Thyroid gland (tissue), 4 donors: ENCODE measurements at places on chromosomes 7 and 10. TPM values are rescaled to one million over a fixed set of nuclear protein-coding genes. Genes with fewer than 3 reads are reported as not detected.

MDFIC gene
- 89.5 TPM for total RNA-seq

LEP gene
- total RNA-seq: not detected

OR2A42 gene
- total RNA-seq: 0.49 TPM

DNA sequence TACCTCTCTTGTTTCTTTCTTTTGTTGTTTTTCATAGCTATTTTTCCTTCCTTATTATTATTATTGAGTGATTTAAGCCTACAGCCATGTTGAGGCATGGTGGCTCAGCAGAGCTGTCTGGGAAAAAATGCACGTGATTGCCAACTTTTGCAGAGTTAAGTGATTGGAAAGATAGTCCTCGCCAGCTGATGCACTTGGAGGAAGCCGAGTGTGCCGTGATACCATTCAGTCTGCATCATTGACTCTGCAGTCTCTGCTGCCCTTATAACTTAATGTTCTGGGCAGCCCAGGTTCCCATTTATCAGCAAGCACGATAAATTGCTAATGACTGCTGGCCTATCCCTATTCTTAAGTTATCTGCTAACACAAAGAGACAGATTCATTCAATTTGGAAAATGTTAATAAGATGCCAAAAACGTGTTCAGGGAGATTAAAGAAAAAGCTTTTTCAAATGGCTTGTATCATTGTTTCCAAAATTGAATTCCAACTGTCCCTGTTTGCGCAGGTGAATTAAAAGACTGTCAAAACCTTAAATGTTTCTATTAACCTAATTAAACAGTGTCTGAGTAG, 232.9 kb upstream of the NPY start:
- no peak overlapping the region for H3K27ac ChIP-seq
- no peak overlapping the region for H3K4me3 ChIP-seq
- no peak for DNase-seq
- H3K4me1 ChIP-seq: no peaks in the 10 kb centered on the region
- no peaks in the 10 kb centered on the region for H3K36me3 ChIP-seq
- no peaks in the 10 kb centered on the region for H3K27me3 ChIP-seq

- H3K4me1 ChIP-seq: no peaks in the 10 kb centered on the region
- no peak overlapping the region for H3K27ac ChIP-seq
- no peak overlapping the region for H3K4me3 ChIP-seq
- no peaks in the 10 kb centered on the region for H3K36me3 ChIP-seq
- no peak for DNase-seq
Measured at GRCh38 chr10:94493463-94493862, 52.1 kb upstream of the HELLS start.

DNA sequence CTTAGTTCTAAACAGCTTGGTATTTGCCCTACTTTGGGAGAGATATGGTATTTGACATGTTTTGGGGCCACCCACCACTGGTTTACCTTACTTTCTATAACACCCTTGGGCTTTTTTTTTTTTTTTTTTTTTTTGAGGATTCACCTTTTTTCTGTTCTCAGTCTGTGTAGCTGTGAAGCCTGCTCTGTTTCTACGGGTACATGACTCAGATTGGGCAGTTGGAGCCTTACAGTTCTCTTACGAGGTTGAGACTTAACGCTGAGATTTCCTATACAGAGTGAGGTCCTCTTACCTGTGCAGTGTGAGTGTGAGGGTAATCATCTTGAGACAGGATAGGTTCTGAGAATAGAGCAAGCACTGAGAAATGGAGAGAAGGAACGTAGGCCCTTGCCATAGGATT, 77.5 kb downstream of the CDK13 start:
- no peak overlapping the region for H3K4me3 ChIP-seq
- H3K36me3 ChIP-seq: no peaks in the 10 kb centered on the region
- no peak for DNase-seq
- no peak overlapping the region for H3K27ac ChIP-seq

DNA sequence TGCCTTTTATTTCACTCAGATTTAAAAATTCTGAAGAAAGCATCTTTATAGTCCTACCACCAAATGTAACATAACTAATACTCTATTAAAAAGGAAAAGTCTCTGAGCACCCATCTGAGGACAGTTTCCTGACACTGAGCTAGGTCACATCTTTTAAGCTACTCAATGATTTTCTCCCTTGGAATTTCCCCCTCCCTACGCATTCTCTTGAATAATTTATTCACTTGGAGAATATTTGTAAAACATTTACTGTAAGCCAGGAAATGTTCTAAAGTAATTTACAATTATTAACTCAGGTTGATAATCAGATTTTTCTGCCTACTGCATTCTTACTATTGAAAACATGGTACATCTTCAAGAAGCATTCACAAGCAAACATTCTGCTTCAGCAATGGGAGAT, 297.2 kb upstream of the VSTM2A start:
- no peak overlapping the region for H3K4me3 ChIP-seq
- H3K27me3 ChIP-seq: no peaks in the 10 kb centered on the region
- H3K4me1 ChIP-seq: no peaks in the 10 kb centered on the region
- H3K36me3 ChIP-seq: no peaks in the 10 kb centered on the region

- H3K4me1 ChIP-seq: peaks cover 31% of the 10 kb centered on the region
- H3K4me3 ChIP-seq: no peak overlapping the region
- DNase-seq: peak; percentile 93
- no peak overlapping the region for H3K27ac ChIP-seq
- H3K27me3 ChIP-seq: no peaks in the 10 kb centered on the region
Measured at GRCh38 chr10:71840177-71840957, 10.7 kb downstream of the PSAP start.

GRCh38 chr7:130595986-130596385, 72.6 kb downstream of the COPG2 start:
- no peaks in the 10 kb centered on the region for H3K27me3 ChIP-seq
- no peaks in the 10 kb centered on the region for H3K36me3 ChIP-seq
- no peak overlapping the region for H3K4me3 ChIP-seq
- no peaks in the 10 kb centered on the region for H3K4me1 ChIP-seq

- DNase-seq: peak; percentile 31
- no peak overlapping the region for H3K4me3 ChIP-seq
- no peak overlapping the region for H3K27ac ChIP-seq
- H3K4me1 ChIP-seq: no peaks in the 10 kb centered on the region
- H3K27me3 ChIP-seq: no peaks in the 10 kb centered on the region
Measured at GRCh38 chr10:323651-324293, 188.5 kb downstream of the ZMYND11 start.

GRCh38 chr10:8045726-8046494, 8.6 kb upstream of the GATA3 start:
- no peak overlapping the region for H3K27ac ChIP-seq
- peaks cover 80% of the 10 kb centered on the region for H3K27me3 ChIP-seq
- DNase-seq: no peak
- no peaks in the 10 kb centered on the region for H3K36me3 ChIP-seq
- peaks cover 20% of the 10 kb centered on the region for H3K4me1 ChIP-seq
- no peak overlapping the region for H3K4me3 ChIP-seq

- peaks cover 7% of the 10 kb centered on the region for H3K36me3 ChIP-seq
- H3K27me3 ChIP-seq: no peaks in the 10 kb centered on the region
- no peak overlapping the region for H3K27ac ChIP-seq
- H3K4me1 ChIP-seq: no peaks in the 10 kb centered on the region
Measured at GRCh38 chr7:107596881-107597581, 17.0 kb downstream of the BCAP29 start.

GRCh38 chr10:51430506-51430905, 268.9 kb downstream of the CSTF2T start:
- no peak overlapping the region for H3K27ac ChIP-seq
- H3K27me3 ChIP-seq: no peaks in the 10 kb centered on the region
- H3K4me3 ChIP-seq: no peak overlapping the region
- no peaks in the 10 kb centered on the region for H3K4me1 ChIP-seq
- DNase-seq: no peak

DNA sequence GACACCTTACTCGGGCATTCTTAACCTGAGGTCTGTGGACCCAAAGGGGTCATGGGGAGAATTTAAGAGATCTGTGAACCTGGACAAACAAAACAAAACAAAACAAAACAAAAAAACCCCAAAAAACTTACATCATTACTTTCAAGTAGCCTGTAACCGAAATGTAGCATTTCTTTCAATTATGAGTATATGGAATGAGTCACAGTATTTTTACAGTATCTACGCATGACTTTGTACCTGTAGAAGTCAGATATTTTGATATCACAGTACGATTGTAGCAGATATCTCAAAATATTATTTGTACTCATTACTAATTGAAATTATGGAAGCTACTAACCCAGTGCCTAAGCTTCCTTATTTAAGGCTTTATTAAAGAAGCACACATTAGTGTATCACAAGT, 210.2 kb downstream of the JAZF1 start:
- no peak overlapping the region for H3K4me3 ChIP-seq
- H3K27me3 ChIP-seq: no peaks in the 10 kb centered on the region
- H3K27ac ChIP-seq: no peak overlapping the region
- H3K36me3 ChIP-seq: no peaks in the 10 kb centered on the region
- H3K4me1 ChIP-seq: no peaks in the 10 kb centered on the region

DNA sequence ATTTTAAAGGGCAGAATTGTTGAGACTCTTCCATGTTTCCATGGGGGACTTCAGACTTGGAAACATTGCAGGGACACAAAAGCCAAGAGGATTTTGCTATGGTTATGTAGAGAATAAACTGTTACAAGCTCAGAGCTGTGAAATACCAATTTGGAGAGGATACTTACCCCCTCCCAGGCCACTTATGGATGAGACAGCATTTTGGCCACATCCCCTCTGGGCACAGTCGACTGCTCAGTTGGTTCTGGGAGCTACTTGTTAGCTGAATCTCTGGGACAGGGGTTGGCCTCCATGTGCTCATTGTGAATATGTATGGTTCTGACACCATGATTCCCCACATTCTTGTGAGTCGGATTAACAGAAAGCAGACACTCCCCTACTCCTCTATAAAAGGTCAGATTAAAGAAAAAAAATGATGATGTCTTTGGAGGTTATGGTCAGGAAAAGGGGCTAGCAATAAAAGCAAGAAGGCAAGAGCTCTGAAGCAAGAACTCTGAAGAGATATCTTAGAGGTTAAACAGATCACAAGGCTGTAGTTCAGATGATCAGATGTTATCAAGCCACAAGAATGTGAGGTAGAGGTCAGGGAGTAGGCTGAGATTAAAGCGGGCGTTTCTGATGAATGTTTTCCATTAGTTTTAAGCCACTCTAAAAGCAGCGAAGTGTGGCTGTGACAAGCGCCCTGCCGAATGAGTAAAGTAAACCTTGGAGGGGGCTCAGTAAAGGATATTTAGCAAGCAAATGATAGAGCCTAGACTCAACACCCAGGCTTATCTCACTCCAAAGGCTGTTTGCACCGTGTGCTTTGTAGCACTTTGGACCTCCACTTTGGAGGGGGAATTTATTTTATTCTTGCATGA, 17.2 kb downstream of the STAMBPL1 start:
- no peak overlapping the region for H3K4me3 ChIP-seq
- no peaks in the 10 kb centered on the region for H3K36me3 ChIP-seq
- peak overlapping the region; percentile 69 for H3K27ac ChIP-seq
- H3K27me3 ChIP-seq: no peaks in the 10 kb centered on the region
- peak; percentile 35 for DNase-seq

- no peak overlapping the region for H3K4me3 ChIP-seq
- no peak for DNase-seq
- peaks cover 3% of the 10 kb centered on the region for H3K4me1 ChIP-seq
- no peaks in the 10 kb centered on the region for H3K27me3 ChIP-seq
- H3K27ac ChIP-seq: no peak overlapping the region
Measured at GRCh38 chr7:37220664-37221063, 228.0 kb downstream of the ELMO1 start.

GRCh38 chr10:124450783-124451057, 885 bp upstream of the NKX1-2 start:
- H3K4me3 ChIP-seq: no peak overlapping the region
- H3K27ac ChIP-seq: no peak overlapping the region
- H3K27me3 ChIP-seq: peaks cover 14% of the 10 kb centered on the region
- H3K4me1 ChIP-seq: peaks cover 11% of the 10 kb centered on the region

DNA sequence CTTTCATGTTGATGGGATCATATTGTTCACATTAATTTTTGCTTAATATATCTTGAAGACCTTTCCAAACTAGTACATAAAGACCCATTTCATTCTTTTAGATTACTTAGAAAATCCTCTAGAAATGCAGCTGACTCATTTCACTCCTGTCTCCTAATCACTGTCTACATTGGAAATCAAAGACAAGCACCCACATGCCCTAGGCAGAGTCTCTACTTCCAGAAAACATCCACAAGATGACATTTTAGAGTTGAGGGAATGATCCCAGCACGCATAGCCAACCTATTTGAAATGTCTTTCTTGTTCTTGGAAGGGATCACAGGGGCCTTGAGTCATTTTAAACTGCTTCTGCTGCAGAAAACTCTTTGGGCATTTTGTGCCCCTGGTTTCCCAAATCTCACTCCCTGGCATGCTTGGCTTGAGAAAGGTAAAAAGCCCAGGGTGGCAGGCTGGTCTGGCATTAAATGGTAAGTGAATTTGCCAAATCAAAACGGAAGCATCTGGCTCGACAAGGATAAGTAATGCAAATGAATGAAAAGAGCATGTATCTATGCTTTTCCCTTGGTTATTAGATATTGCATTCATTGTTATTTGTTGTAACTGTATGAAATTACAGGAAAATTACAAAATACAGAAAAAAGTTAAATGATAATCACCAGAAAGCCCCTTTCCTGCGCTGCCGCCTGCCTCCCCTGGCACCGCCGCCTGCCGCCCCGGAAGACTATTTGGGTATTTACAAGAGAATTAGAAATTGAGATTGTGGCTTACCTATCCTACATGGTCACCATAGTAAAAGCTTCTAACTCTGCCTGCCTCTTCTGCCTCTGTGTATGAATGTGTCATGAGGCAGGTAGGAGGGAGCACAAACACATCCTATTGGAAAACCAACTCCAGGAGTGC, 225.3 kb downstream of the PTEN start:
- H3K4me1 ChIP-seq: peaks cover 33% of the 10 kb centered on the region
- H3K4me3 ChIP-seq: no peak overlapping the region
- DNase-seq: no peak

- H3K36me3 ChIP-seq: no peaks in the 10 kb centered on the region
- H3K27me3 ChIP-seq: no peaks in the 10 kb centered on the region
- DNase-seq: no peak
Measured at GRCh38 chr7:30260246-30260768, 24.1 kb upstream of the ZNRF2 start.

- DNase-seq: no peak
- H3K4me1 ChIP-seq: peaks cover 6% of the 10 kb centered on the region
- H3K27me3 ChIP-seq: no peaks in the 10 kb centered on the region
- H3K27ac ChIP-seq: no peak overlapping the region
Measured at GRCh38 chr7:111138586-111138985, 47.7 kb downstream of the LRRN3 start.

DNA sequence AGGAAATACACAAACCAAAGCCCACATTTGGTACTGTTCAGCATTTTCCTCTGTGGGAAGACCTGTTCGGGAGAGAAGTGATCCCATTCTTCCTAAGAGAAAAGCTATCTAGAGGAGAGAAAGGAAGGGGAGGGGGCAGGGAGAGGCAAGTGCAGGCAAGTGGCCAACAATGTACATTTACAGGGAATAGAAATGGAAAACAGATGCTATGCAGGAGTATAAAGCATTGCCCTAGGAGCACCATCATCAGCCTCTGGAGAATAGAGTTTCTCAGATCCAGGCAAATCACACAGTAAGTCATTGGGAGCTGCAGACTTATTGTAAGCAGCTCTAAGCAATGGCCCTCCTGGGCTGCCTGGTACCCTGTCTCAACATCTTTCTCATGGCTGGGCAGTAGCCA, 424.4 kb upstream of the AUTS2 start:
- no peaks in the 10 kb centered on the region for H3K36me3 ChIP-seq
- H3K27me3 ChIP-seq: no peaks in the 10 kb centered on the region
- H3K27ac ChIP-seq: no peak overlapping the region
- no peaks in the 10 kb centered on the region for H3K4me1 ChIP-seq

- H3K27me3 ChIP-seq: no peaks in the 10 kb centered on the region
- H3K36me3 ChIP-seq: no peaks in the 10 kb centered on the region
Measured at GRCh38 chr10:33883881-33884280, 549.4 kb upstream of the NRP1 start.
